ENCODE measurements at places on chromosomes 13 and 19.
A peak's percentile ranks its signal among the peaks of the same experiment; 100 is the strongest.

- no peak for DNase-seq
Observed at GRCh38 chr13:98570929-98571372, 6.0 kb downstream of the STK24 start.

GRCh38 chr19:40219721-40220276, 1.6 kb upstream of the TTC9B start:
- DNase-seq = no peak

DNA sequence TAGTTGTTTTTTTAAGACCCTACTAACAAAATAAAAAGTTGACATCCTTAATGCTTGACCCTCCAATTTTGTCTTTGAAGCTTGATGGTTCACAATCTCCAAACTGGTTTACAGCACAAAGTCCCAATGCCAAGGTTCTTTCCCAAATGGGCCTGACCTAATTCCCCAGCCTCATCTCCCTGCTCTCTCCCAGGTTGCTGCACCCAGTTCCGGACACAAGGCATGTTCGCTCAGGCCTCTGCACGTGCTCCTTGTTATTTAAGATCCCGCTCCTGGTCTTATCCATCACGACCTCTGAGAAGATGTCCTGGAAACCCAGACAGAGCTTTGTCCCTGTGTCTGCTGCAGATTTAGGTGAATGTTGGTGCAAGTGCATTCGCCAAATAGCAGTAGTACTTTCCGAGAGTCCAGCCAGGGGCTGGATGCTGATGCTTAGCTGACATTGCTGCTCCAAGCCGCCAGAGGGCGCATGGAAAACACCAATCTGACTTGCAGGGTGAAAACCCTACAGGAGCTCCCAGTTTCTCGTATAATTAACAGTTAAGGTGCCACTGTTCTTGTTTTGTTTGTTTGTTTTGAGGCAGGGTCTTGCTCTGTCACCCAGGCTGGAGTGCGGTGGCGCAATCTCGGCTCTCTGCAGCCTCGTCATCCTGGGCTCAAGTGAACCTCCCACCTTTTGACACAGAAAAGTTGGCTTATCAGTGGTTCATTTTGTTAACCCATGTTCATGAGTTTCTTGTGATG, 18.5 kb downstream of the LYPD3 start:
- peak; percentile 83 for DNase-seq

DNA sequence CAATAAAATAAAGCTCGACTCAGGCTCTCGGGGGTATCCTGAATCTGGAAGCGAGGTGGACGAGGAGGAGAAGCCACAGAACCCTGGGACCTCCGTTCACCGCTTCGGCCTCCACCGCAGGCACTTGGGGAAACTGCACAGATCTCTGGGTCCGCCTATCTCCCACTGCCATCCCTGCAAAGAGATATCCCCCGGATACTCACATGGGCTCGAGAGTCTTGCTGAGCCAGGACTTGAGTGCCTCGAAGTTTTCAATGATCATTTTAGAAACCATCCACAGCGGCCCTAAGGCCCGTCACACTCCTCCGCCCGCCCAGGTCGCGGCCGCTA, 589 bp downstream of the RBM26 start:
- DNase-seq = no peak

GRCh38 chr13:113863524-113864272, at the start of gene GAS6:
TSS of gene GAS6 (minus strand) at chr13:113864076. CDS start at chr13:113863920, 156 bp downstream.
- DNase-seq = no peak

DNA sequence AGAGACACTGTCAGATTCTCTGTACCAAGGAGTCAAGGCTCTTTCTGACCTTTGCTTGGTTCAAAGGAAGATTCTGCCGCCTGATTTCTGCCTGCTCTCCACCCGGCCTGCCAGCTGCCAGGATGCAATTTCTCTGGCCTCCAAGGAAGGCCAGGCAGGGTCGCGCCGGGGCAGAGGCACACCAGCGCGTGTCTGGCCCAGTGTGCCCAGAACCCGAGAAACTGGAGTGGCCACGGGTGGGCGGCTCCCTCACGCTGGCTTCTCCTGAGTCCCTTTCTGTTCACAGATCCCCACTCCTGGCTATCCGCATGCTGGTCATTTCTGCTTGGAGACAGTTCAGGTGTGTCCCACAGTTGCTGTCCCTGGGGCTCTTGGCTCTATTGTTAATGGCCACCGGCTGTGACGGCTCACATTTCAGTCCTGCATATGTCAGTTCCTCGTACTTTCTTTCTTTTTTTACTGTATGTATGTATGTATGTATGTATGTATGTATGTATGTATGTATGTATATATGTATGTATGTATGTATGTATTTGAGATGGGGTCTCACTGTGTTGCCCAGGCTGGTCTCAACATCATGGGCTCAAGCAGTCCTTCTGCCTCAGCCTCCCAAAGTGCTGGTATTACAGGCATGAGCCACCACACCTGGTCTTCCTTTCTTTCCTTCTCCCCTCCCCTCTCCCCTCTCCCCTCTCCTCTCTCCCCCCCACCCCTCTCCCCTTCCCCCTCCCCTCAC, 16.9 kb downstream of the TMPRSS9 start:
- no peak for DNase-seq

DNA sequence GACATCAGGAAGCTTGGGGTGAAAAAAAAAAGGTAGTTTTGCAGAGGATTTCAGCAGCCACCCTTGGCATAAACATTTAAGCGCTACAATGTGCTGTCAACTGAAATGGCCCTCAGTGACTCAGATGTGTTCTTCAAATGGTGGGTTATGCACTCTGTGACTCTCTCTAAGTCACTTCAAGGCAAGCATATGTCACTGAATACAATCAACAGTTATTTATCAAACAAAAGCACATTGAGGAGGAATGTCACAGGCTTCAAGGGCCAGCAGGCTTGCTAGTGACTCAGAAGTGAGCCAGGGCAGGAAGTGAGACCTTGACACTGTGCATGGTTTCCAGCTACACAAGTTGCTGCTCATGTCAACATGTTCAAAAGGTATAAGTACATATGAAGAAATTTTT, 523.7 kb upstream of the HTR2A start:
- DNase-seq = no peak

DNA sequence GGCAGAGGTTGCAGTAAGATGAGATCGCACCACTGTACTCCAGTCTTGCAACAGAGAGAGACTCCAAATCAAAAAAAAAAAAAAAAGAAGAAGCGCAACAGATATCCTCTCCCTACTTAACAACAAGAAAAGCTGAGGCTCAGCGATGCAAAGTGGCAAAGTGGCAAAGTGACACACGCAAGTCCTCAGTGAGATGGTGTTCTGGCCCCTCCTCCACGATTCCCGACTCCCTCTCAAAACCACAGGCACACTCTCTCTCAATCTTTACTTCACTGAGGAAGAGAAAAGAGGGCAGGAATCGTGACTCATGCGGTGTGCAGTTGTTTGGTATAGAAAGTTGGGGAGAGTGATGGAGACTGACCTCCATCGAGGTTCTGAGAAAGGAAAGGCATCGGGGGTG, 12.6 kb downstream of the FFAR2 start:
- no peak for DNase-seq

Data from activated CD8-positive, alpha-beta memory T cell treated with anti-CD3 and anti-CD28 coated beads, Interleukin-2, amount 50 U/mL, for 4 hours (primary cell).